A549 treated with GW870086 at 1 μM for 4 hours (cell line): ENCODE measurements at places on chromosomes 5 and 9. TPM values are rescaled to one million over a fixed set of nuclear protein-coding genes. Genes with fewer than 3 reads are reported as not detected.

The PTGES gene
- 172 to 205 TPM (median 174 TPM) in 5 replicates for total RNA-seq

The EQTN gene
- not detected in 5 replicates for total RNA-seq

The BSPRY gene
- 0.24 TPM in 1 of 5 replicates, not detected in the others for total RNA-seq

The PCDHB14 gene
- total RNA-seq, result 0.02 to 0.13 TPM (median 0.07 TPM) in 5 replicates

The PLPPR1 gene
- total RNA-seq, result not detected in 5 replicates
